H1 (cell line): ENCODE measurements at places on chromosomes 1 and 21. TPM values are rescaled to one million over a fixed set of nuclear protein-coding genes. Genes with fewer than 3 reads are reported as not detected.

GRCh38 chr1:23718482-23718881 is 24.8 kb upstream of the ELOA start:
- H3K4me3 ChIP-seq: no peak overlapping the region
- H3K27me3 ChIP-seq: no peaks in the 10 kb centered on the region
- no peaks in the 10 kb centered on the region for H3K36me3 ChIP-seq

- H3K4me3 ChIP-seq: no peak overlapping the region
- peaks cover 2% of the 10 kb centered on the region; the same call in 1 of the 2 replicates for H3K4me1 ChIP-seq
- no peak overlapping the region for H3K27ac ChIP-seq
- H3K36me3 ChIP-seq: no peaks in the 10 kb centered on the region
- no peaks in the 10 kb centered on the region; the same call in 1 of the 2 replicates for H3K27me3 ChIP-seq
- no peak for DNase-seq
Observed at GRCh38 chr1:58911841-58912499, 128.1 kb upstream of the JUN start.

- no peaks in the 10 kb centered on the region for H3K36me3 ChIP-seq
- no peaks in the 10 kb centered on the region for H3K27me3 ChIP-seq
- H3K4me3 ChIP-seq: no peak overlapping the region
- H3K4me1 ChIP-seq: no peaks in the 10 kb centered on the region; the same call in 1 of the 2 replicates
- no peak for DNase-seq
Observed at GRCh38 chr1:15171271-15171908, 17.8 kb downstream of the TMEM51 start.

CENPS gene
- 7.8 and 9.2 TPM in 2 replicates for polyA plus RNA-seq

CD52 gene
- 2.7 and 3.1 TPM in 2 replicates for polyA plus RNA-seq
